ENCODE measurements at places on chromosomes 4 and X.

DNA sequence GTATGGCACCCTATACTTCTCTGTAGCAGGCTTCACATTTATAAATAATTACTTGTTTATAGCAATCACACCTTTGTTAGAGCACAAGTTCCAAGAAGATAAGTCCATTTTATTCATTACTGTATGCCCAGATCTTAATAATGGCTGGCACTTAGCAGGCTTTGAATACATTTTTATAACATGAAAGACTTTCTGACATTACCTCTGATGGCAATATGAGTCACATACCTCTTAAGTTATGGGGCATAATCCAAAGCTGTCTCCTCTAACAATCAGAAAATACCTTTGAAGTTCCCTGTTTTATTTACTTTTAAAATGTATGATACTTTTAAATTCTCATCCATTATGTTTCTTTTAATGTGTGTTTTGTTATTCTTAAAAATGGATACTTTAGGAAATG is 12.2 kb downstream of the SCRG1 start:
- no peak for DNase-seq

GRCh38 chrX:49212861-49213260 is 12.9 kb upstream of the SYP start:
- no peak for DNase-seq

DNA sequence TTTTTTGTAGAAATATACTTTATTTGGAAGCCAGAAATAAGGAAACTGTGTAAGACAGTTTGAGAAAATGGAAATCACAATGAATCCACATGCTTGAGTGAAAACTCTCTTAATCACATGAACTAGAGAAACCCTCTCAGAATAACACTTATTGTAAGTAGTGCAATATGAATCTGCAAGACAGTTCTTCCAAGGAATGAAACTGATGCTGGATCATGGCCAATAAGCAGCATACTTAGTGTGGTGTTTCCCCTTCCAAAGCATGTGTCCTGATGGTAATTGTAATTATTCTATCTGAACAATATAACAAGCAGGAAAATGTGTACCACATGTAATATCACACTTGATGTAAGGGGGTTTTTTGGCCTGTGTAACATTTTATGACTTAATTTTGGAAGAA is 1870.5 kb upstream of the TENM3 start:
- no peak for DNase-seq

DNA sequence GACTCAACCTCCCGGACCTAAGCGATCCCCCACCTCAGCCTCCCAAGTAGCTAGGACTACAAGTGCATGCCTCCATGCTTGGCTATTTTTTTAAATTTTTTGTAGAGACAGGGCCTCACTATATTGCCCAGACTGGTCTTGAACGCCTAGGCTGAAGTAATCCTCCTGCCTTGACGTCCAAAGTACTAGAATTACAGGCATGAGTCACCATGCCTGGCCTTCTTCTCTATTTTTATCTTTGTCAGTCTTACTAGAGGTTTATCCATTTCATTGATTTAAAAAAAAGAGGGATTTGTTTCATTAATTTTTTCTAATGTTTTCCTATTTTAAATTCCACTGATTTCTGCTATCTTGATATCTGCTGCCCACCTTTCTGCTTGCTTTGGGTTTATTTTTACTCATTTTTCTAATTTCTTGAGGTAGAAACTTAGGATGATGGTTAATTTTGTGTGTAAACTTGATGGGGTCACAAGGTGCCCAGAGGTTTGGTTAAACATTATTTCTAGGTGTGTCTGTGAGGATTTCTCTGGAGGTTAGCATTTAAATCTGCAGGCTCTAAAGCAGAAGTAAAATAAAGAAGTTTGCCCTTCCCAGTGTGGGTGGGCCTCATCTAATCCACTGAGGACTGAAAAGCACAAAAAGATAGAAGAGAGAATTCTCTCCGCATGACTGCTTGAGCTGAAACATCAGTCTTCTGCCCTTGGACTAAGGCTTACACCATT is 116.2 kb upstream of the DCLK2 start:
- DNase-seq: no peak

GRCh38 chrX:10126044-10126443 is 30.7 kb upstream of the CLCN4 start:
- DNase-seq: no peak

GRCh38 chr4:96787766-96788165 is 947.9 kb downstream of the PDHA2 start:
- no peak for DNase-seq

DNA sequence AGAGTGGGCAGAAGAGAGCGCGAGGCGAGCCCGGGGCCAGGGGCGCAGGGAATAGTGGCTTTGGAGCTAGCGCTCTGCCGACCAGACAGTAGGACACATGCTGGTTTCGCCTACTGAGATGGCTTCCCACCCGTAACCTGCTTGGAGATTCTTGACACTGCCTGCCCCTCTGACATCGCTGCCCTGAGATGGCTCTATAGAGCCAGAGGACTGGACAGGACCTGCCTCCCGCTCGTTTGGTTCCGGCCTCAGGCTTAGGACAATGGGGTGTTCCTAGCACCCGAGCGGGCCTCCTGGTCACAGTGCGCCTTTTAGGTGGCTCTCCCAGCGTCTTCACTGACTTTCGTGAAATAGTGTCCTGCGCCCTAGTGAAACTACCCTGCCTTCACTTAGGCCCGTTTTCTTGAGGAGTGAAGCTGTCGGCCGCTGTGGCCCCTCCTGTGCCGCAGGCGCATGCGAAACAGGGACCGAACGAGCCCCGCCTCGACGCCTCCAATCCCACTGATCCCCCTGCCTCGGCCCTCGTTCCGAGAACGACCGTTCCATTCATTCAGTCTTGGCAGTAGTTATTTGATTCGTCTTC is 608 bp downstream of the TAF1 start:
- DNase-seq: peak; percentile 46

All from activated T-cell treated with anti-CD3 and anti-CD28 coated beads, Interleukin-2, amount 50 U/mL, for 48 hours (primary cell).